ENCODE measurements at places on chromosomes 4 and X. TPM values are rescaled to one million over a fixed set of nuclear protein-coding genes. Genes with fewer than 3 reads are reported as not detected.

- peaks cover 7% of the 10 kb centered on the region for H3K27me3 ChIP-seq
- H3K4me1 ChIP-seq: peaks cover 47% of the 10 kb centered on the region
- peaks cover 6% of the 10 kb centered on the region for H3K36me3 ChIP-seq
- no peak for DNase-seq
Measured at GRCh38 chrX:153969125-153969903, 2.3 kb downstream of the HCFC1 start.

- H3K27ac ChIP-seq: no peak overlapping the region
- no peaks in the 10 kb centered on the region for H3K27me3 ChIP-seq
- no peak for DNase-seq
- H3K36me3 ChIP-seq: no peaks in the 10 kb centered on the region
- H3K4me3 ChIP-seq: no peak overlapping the region
Measured at GRCh38 chr4:174388461-174389145, 104.9 kb downstream of the CEP44 start.

GRCh38 chr4:154014407-154015321, 225.8 kb upstream of the SFRP2 start:
- no peak for DNase-seq
- H3K36me3 ChIP-seq: peaks cover 10% of the 10 kb centered on the region
- H3K4me1 ChIP-seq: peaks cover 15% of the 10 kb centered on the region
- H3K27me3 ChIP-seq: no peaks in the 10 kb centered on the region
- no peak overlapping the region for H3K4me3 ChIP-seq
- H3K27ac ChIP-seq: no peak overlapping the region

- H3K36me3 ChIP-seq: no peaks in the 10 kb centered on the region
- no peaks in the 10 kb centered on the region for H3K27me3 ChIP-seq
- DNase-seq: no peak
- no peak overlapping the region for H3K4me3 ChIP-seq
- no peaks in the 10 kb centered on the region for H3K4me1 ChIP-seq
Measured at GRCh38 chrX:68461576-68461975, 28.3 kb upstream of the OPHN1 start.

DNA sequence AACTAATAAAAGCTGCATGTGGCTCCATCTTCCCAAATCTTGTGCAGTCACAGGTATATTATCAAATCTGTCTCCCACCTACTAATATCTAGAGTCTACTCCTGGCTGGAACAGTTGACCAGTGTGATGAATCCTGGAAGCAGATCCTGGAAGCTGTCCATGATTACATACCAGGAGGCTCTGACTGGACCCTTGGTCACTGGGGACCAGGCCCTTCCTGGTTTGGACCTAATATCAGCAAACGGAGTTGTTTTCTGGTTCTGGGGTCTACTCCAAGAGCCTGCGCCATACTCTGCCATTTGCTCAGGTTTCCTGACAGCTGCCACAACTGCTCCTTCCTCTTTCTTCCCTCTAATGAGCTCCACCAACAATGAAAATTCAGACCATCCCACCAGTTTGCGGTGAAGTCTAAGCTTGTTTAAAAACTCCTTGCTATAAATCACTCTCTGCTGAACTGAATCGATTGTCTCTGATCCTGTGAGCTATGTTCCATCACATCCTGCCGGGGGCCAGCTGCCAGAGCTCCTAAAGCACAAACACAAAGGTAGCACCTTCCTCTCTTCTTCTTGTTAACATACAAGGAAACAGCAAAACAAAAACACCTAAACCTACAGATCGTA, 114.2 kb downstream of the PALLD start:
- no peak overlapping the region for H3K4me3 ChIP-seq
- no peaks in the 10 kb centered on the region for H3K36me3 ChIP-seq
- no peak overlapping the region for H3K27ac ChIP-seq

GRCh38 chr4:150510176-150510865, 71.6 kb upstream of the MAB21L2 start:
- no peak for DNase-seq
- H3K27ac ChIP-seq: no peak overlapping the region
- H3K27me3 ChIP-seq: no peaks in the 10 kb centered on the region
- H3K4me3 ChIP-seq: no peak overlapping the region
- H3K4me1 ChIP-seq: peaks cover 5% of the 10 kb centered on the region
- peaks cover 2% of the 10 kb centered on the region for H3K36me3 ChIP-seq

GRCh38 chr4:5114950-5115349, 63.7 kb downstream of the STK32B start:
- H3K4me3 ChIP-seq: no peak overlapping the region
- H3K4me1 ChIP-seq: no peaks in the 10 kb centered on the region
- H3K27me3 ChIP-seq: no peaks in the 10 kb centered on the region
- DNase-seq: no peak
- no peaks in the 10 kb centered on the region for H3K36me3 ChIP-seq

DNA sequence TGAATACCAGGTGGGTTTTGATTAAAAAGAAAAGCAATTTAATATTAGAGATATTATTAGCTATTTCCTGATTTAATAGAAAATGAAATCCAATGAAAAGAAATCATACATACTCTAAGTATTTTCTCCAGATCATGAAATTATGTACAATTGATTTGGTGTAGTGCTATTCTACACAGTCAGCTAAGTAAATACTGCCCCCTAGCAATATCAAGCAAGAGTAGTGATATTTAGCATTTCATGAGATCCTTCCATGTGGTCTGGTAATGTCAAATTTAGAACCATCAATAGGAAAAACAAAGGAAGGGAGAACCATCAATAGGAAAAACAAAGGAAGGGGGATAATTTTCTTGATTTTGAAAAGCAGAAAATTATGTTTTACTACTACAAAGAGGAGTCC, 114.6 kb downstream of the TBCK start:
- no peaks in the 10 kb centered on the region for H3K27me3 ChIP-seq
- H3K4me1 ChIP-seq: no peaks in the 10 kb centered on the region
- H3K27ac ChIP-seq: no peak overlapping the region
- DNase-seq: no peak
- H3K4me3 ChIP-seq: no peak overlapping the region
- H3K36me3 ChIP-seq: peaks cover 2% of the 10 kb centered on the region

GRCh38 chr4:5010984-5011383, 8.3 kb downstream of the CYTL1 start:
- no peak overlapping the region for H3K4me3 ChIP-seq
- H3K4me1 ChIP-seq: no peaks in the 10 kb centered on the region
- peaks cover 4% of the 10 kb centered on the region for H3K27me3 ChIP-seq
- H3K27ac ChIP-seq: no peak overlapping the region
- no peak for DNase-seq
- no peaks in the 10 kb centered on the region for H3K36me3 ChIP-seq

DNA sequence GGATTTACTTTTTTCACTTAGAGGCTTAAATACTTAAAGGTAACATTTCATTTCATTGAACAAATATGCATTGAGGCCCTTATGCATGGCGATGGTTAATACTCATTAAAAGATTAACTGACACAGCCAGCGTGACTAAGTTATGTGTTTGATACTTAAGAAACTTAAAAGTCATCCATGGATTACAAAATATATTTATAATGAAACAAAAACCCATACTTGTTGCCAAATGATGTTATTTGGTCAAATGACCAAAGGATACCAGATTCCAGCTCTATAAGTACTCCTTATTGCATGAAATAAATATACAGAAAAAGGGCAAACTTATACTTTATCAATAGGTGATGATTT, 26.7 kb downstream of the ZNF330 start:
- no peak overlapping the region for H3K27ac ChIP-seq
- no peaks in the 10 kb centered on the region for H3K4me1 ChIP-seq
- H3K36me3 ChIP-seq: no peaks in the 10 kb centered on the region
- no peak overlapping the region for H3K4me3 ChIP-seq
- no peaks in the 10 kb centered on the region for H3K27me3 ChIP-seq

DNA sequence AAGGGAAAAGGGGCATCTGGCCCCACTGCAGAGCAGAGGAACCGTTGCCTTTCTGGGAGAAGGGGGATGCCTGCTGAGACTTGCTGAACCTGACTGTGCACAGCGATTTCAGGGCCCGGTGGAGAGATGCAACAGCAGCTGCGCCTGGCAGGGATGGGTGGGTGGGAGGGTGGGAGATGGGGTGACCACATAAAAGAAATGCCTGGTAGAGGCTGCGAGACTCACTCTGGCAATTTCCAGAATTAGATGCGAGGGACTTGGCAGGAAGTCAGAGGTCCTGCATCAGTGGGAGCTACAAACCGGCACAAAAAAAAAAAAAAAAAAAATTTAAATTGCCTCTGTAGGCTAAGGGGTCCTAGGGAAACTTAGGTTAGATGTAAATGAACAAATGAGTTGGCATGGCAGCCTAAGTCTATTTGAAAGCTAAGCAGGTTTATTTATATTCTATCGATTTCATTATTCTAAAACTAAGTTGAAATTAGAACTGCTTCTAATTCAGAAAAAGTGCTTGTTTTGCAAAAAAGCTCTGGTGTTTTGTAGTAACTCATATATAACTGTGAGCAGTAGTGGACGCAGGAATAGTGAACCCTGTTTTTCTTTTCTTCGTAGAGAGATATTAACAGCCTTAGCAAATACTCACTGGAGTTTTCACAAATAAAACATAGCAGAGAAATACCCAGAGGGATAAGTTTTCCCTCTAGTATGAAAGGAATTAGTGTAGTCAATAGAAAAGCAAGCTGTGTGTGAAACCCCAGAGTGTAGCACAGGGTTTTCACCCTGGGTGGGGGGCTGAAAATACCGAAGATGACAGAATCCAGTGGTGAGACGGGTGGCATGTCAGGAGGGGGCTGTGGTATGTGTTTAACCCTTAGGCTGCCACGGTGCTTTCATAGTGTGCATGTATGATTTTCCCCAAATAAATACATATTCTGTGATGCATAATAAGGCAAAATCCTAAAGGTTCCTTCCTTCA, 130.1 kb downstream of the EGF start:
- H3K4me1 ChIP-seq: peaks cover 32% of the 10 kb centered on the region
- H3K27me3 ChIP-seq: no peaks in the 10 kb centered on the region
- no peak overlapping the region for H3K27ac ChIP-seq
- DNase-seq: no peak

DNA sequence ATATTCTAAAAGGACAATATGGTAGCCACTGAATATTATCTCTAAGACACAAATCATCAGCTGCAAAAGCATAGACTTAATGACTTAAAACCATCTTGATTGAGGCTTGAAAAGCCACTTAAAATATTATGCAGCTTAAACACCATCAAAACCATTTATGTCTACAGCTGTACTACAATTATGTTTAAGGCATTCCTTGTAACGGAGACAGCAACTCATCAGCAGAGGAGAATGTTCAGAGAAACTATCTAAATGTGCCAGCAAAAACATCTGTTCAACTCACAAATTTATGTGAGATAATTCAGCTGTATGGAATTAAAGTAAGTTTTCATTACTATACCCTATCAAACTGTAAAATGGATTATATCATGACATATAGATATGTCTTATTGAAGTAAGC, 147.9 kb upstream of the CTSO start:
- H3K27me3 ChIP-seq: no peaks in the 10 kb centered on the region
- no peak for DNase-seq
- H3K4me3 ChIP-seq: no peak overlapping the region
- no peak overlapping the region for H3K27ac ChIP-seq

DNA sequence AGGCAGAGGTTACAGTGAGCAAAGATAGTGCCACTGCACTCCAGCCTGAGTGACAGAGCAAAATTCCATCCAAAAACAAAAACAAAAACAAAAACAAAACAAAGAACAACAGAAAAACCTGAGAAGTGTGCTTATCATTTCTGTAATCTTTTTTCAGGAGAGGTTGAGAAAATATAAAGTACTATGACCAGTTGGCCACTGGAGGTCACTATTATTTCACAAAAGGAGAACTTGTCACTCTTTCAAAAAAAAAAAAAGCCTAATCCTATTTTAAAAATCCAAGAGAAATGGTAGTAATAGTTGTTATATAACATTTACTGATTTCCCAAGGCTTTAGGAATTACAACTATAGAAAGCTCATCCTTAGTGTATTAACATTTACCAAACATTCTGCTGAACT, 24.9 kb upstream of the RNF150 start:
- no peak overlapping the region for H3K27ac ChIP-seq
- H3K36me3 ChIP-seq: peaks cover 4% of the 10 kb centered on the region
- H3K27me3 ChIP-seq: no peaks in the 10 kb centered on the region
- no peak for DNase-seq

DNA sequence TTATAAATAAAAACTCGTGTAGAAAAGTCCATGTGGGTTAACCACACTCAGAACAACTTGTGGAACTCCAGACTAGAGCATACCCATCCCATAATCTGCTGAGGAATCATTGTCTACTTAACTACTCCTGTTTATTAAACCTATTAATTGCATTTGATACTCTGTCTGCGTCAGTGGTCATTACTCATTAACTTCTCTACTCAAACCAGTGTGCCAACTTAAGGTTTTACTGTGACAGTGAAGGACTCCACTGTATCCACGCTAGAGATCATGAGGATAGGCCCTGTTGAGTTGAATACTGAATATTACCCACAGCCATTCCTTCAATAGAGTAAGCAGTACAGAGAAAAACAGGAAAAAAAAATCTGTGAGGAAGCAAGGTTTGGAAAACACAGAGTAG, 17.3 kb downstream of the HPGD start:
- H3K27me3 ChIP-seq: peaks cover 14% of the 10 kb centered on the region
- DNase-seq: no peak
- no peaks in the 10 kb centered on the region for H3K4me1 ChIP-seq
- H3K4me3 ChIP-seq: no peak overlapping the region

GRCh38 chr4:7806338-7807090, 133.1 kb downstream of the AFAP1 start:
- H3K27me3 ChIP-seq: no peaks in the 10 kb centered on the region
- H3K4me3 ChIP-seq: peak overlapping the region; percentile 31

- DNase-seq: no peak
- H3K36me3 ChIP-seq: no peaks in the 10 kb centered on the region
- H3K4me1 ChIP-seq: no peaks in the 10 kb centered on the region
Measured at GRCh38 chr4:6435010-6435409, 37.4 kb downstream of the PPP2R2C start.

- no peaks in the 10 kb centered on the region for H3K36me3 ChIP-seq
- no peak overlapping the region for H3K27ac ChIP-seq
- DNase-seq: no peak
Measured at GRCh38 chr4:74838746-74839370, 44.5 kb upstream of the BTC start.

GRCh38 chrX:100717363-100717762, 14.6 kb downstream of the SYTL4 start:
- peaks cover 2% of the 10 kb centered on the region for H3K36me3 ChIP-seq
- no peak overlapping the region for H3K4me3 ChIP-seq
- no peak overlapping the region for H3K27ac ChIP-seq
- no peaks in the 10 kb centered on the region for H3K27me3 ChIP-seq

RTL3 gene
- total RNA-seq: not detected

SPANXA1 gene
- not detected for total RNA-seq

CFAP47 gene
- total RNA-seq: 0.75 TPM

SORCS2 gene
- 1.2 TPM for total RNA-seq

COX7B2 gene
- total RNA-seq: not detected

Measured in neural crest cell (in vitro differentiated cells).